Endothelial cell of coronary artery (primary cell): ENCODE measurements at places on chromosomes 12 and 14. TPM values are rescaled to one million over a fixed set of nuclear protein-coding genes. Genes with fewer than 3 reads are reported as not detected.

The GNB3 gene
- 1.3 and 1.5 TPM in 2 replicates for total RNA-seq

The SIX4 gene
- total RNA-seq: 2.2 and 2.4 TPM in 2 replicates

The PRIM1 gene
- 4.6 and 8.3 TPM in 2 replicates for total RNA-seq

The CDKL1 gene
- 13.1 and 14.5 TPM in 2 replicates for total RNA-seq

The IL31 gene
- total RNA-seq: not detected in 2 replicates

The FICD gene
- 6.2 and 7.2 TPM in 2 replicates for total RNA-seq

The GCH1 gene
- 1.4 and 2.0 TPM in 2 replicates for total RNA-seq

The ATP2B1 gene
- 23.5 and 32.5 TPM in 2 replicates for total RNA-seq

The LMO3 gene
- total RNA-seq: under 0.01 and 0.38 TPM in 2 replicates

The FOXG1 gene
- total RNA-seq: under 0.01 TPM in 1 of 2 replicates, not detected in the other

The PZP gene
- 0.47 and 1.5 TPM in 2 replicates for total RNA-seq

The MDGA2 gene
- not detected in 2 replicates for total RNA-seq

The EPYC gene
- total RNA-seq: not detected in 2 replicates

The PTPRQ gene
- total RNA-seq: 0.28 TPM in 1 of 2 replicates, not detected in the other

The PCED1B gene
- total RNA-seq: 0.45 and 0.66 TPM in 2 replicates

The SPIC gene
- total RNA-seq: not detected in 2 replicates

The RNASE12 gene
- total RNA-seq: not detected in 2 replicates

The GPRC5A gene
- 13.3 and 36.0 TPM in 2 replicates for total RNA-seq

The GOLGA3 gene
- total RNA-seq: 91.4 and 123 TPM in 2 replicates

The PRKD1 gene
- total RNA-seq: 5.4 and 10.4 TPM in 2 replicates

The RBM19 gene
- 21.1 and 21.3 TPM in 2 replicates for total RNA-seq

The GUCY2C gene
- not detected in 2 replicates for total RNA-seq

The ABCC9 gene
- under 0.01 and 0.19 TPM in 2 replicates for total RNA-seq

The ABCD2 gene
- not detected in 2 replicates for total RNA-seq

The POTEG gene
- total RNA-seq: not detected in 2 replicates

The CD4 gene
- total RNA-seq: 0.09 TPM in 1 of 2 replicates, not detected in the other

The LRRK2 gene
- total RNA-seq: 2.0 and 2.5 TPM in 2 replicates

The TCL1B gene
- not detected in 2 replicates for total RNA-seq

The CLEC9A gene
- total RNA-seq: not detected in 2 replicates

The DNM1L gene
- total RNA-seq: 68.6 and 92.5 TPM in 2 replicates

The AJUBA gene
- 40.2 and 86.7 TPM in 2 replicates for total RNA-seq

The ANKS1B gene
- total RNA-seq: 0.09 TPM in 1 of 2 replicates, not detected in the other

The C12orf54 gene
- not detected in 2 replicates for total RNA-seq

The TMEM253 gene
- total RNA-seq: not detected in 2 replicates

The KRT2 gene
- not detected in 2 replicates for total RNA-seq

The COPZ1 gene
- 94.7 and 96.9 TPM in 2 replicates for total RNA-seq
